Kidney (tissue), 22 donors: ENCODE measurements at places on chromosomes 6 and 20. TPM values are rescaled to one million over a fixed set of nuclear protein-coding genes. Genes with fewer than 3 reads are reported as not detected.

FAM8A1 gene
- polyA plus RNA-seq: 16.9 TPM

KIF25 gene
- not detected for polyA plus RNA-seq

ME1 gene
- polyA plus RNA-seq: 5.5 TPM

MEP1A gene
- 0.13 TPM for polyA plus RNA-seq

FKBP1C gene
- 1.6 TPM for polyA plus RNA-seq

RAMACL gene
- not detected for polyA plus RNA-seq
